ENCODE measurements at places on chromosomes 4 and X.

GRCh38 chr4:40686081-40686913 lies 56.6 kb upstream of the RBM47 start:
- DNase-seq = no peak

- peak; percentile 56 for DNase-seq
Observed at GRCh38 chr4:90419124-90419711, 292.0 kb downstream of the CCSER1 start.

DNA sequence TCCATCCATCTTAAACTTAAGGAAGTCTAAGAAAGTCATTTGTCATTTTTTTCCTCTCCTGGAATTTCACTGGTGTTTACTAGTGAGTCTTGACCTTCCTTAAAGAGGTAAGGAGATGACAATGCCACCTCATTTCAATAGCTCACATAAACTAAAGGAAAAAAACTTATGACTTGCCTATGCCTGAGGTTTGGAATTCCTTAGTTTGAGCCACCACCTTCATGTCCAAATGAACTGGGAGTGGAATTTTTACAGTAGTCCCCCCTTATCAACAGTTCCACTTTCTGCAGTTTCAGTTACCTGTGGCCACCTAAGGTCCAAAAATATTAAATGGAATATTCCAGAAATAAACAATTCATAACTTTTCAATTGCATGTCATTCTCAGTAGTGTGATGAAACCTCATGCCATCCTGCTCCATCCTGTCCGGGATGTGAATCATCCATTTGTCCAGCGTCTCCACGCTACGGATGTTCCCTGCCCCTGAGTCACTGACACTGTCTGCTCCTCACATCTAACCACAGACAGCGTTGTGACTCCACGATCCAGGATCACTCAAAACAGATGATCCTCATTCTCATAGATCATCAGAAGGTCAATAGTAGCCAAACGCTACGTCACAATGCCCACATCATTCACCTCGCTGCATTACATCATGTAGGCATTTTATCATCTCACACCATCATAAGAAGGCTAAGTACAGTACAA lies 177.4 kb downstream of the SH3KBP1 start:
- DNase-seq = no peak

DNA sequence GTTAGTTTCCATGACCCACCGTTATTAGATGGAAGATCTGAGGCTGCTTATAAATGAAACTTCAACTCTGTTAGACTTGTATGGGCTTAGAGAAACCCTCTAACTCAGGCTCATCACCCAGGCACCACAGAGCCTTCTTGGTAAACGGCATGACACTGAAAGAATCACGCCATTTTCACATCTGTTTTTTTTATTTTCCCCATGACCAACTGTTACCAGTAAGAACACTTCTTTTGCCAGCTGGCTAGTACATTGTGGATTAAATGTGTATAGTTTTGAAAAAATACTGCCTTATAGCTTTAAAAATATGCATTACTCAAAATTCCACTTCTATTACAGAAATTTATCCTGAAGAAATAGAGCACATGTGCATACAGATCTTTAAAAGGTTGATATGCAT lies 48.0 kb upstream of the APELA start:
- DNase-seq = no peak

- DNase-seq = no peak
Observed at GRCh38 chr4:141705048-141705746, 68.8 kb downstream of the IL15 start.

GRCh38 chrX:136768469-136769084 lies 12.2 kb downstream of the ARHGEF6 start:
- peak; percentile 68 for DNase-seq

GRCh38 chr4:81845761-81846160 lies 374.1 kb upstream of the RASGEF1B start:
- DNase-seq = no peak

- DNase-seq = no peak
Observed at GRCh38 chr4:1721666-1722550, 587 bp downstream of the TACC3 start.

DNA sequence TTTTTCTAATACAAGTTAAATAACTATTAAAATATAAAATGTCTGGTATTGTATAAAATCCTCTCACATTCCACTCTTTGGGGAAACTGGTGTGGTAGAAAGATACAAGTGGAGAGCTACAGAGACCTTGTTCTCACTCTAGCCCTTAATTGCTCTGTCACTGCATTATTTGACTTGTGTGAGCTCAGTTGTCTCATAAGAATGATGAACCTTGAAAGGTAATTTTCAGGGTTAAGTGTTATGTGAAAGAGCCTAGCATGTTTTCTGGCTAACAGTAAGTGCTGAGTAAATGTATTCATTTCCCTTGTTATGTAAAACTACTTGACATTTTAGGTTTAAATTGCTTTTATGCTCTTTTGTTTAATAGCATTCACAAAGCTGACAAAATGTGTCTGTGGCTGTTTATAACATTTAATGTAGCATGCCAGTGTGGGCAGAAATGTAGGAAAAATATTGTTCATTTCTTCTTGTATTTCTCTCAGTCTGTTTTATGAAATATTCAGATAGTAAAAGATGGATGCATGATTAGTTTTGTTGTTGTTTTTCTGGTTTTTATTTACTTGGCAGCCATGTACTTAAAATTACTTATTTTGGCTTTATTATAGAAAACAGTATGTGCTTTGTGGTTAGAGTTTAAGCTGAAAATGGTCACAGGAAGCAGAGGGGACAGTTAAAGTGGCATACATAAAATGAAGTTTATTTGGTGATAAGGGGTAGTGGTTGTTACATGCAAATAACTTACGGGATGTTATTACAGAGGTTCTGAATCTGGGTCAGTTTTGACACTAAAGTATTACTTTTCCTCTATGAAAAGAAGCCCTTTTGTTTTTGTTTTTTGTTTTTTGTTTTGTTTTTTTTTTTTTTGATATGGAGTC lies 29.2 kb downstream of the SLAIN2 start:
- no peak for DNase-seq

DNA sequence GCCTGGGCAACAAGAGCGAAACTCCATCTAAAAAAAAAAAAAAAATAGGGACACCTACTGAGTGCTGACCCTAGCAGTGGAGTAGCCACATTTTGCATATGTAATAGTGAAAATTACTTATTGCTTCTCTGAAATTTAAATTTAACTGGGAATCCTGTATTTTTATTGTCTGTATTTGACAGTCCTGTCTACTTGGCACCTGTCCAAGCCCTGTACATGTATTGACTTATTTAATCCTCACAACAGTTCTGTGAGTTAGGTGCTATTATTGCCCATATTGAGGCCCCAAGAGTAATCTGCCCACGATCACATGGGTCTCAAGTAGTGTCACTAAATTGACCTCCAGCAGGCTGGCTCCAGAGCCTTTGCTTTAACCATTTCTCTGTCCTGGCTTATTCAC lies 81.6 kb downstream of the WDR19 start:
- no peak for DNase-seq

GRCh38 chrX:124209792-124210576 lies 122.5 kb upstream of the TEX13D start:
- DNase-seq = no peak

GRCh38 chr4:172691552-172691951 lies 477.1 kb upstream of the GALNT7 start:
- no peak for DNase-seq

- no peak for DNase-seq
Observed at GRCh38 chr4:23584024-23584423, 305.8 kb downstream of the PPARGC1A start.

DNA sequence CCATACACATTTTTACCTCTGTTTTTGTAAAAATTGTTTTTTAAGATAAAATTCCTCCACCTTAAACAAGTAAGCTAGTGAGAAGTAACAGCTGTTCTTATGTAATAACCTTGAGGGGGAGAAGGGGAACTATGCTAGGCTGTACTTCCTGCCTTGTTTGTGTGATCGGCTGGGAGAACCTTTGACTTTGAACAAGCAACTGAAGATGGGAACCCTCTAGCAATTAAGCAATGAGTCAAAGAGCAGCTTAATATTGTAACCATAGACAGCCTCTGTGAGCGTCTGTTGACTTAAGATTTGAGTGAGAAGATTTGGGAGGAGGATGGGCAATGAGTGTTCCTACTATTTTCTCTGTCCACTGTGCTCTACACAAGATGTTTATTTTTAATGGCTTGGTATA lies 135.1 kb downstream of the SCLT1 start:
- no peak for DNase-seq

- no peak for DNase-seq
Observed at GRCh38 chr4:73066445-73066844, 3.1 kb downstream of the COX18 start.

DNA sequence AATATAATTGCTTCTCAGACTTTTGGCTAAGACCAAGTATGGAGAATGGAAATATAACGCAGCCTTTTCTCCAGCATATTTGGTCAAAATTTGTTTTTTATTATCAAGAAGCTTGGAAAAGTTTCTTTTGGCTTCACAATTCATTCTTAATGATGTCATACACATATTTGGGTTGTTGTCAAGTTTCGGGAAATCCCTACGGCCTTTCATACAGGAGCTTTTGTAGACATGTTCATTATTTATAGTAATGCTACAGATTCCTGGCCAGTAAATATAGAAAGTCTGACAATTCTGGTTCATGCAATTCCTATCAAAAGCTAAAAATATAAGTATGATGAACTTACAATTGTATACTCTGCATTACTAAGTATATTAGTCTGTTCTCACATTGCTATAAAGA lies 112.9 kb downstream of the IRF2 start:
- no peak for DNase-seq

- DNase-seq = no peak
Observed at GRCh38 chrX:45775468-45775867, 574.8 kb upstream of the DIPK2B start.

DNA sequence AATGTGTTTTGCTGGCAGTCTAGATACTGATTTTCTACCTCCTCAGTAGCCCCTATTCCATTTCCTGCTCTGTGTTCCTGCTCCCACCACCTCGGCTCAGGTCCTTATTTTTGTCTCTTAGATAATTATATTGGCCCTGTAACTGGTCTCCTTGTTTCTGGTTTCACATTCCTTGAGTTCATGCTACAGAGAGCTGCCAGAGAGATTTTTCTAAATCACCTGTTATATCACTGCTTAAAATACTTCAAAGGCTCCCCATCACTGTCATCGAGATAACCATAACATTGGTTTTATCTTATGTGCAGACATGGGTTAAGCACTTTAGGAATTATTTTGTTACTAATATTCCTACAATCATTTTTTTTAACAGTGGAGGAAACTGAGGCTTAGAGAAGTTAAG lies 9.6 kb downstream of the SYNPO2 start:
- DNase-seq = no peak

DNA sequence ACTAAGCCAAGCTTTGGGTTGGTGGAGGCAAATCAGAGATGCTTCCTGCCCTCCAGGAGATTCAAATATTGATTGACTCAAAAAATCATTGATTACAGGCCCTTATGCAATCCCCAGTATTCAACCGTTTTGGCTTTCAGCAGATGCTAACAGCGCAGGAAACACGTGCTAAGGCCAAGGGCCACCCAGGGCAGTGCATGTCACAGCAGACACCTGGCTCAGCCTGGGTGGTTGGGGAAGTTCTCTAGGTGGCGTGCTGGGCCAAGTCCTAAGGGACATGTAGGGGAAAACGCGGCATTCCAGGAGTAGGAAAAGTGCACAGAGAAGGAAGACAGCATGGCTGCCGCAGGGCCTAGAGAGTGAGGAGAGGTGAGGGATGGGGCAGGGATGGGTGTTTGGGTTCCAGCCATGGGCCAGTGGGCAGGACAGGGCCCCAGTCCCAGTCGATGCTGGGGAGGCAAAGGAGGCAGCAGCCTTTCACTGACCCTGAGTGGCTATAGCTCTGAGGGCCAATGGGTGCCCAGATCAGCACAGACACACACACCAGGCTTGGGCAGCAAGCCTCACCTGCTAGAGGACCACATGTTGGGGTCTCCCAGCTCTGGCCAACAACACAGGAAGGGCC lies 239.1 kb downstream of the EVC2 start:
- no peak for DNase-seq

- DNase-seq = no peak
Observed at GRCh38 chrX:70453024-70453618, 8.5 kb downstream of the DLG3 start.

DNA sequence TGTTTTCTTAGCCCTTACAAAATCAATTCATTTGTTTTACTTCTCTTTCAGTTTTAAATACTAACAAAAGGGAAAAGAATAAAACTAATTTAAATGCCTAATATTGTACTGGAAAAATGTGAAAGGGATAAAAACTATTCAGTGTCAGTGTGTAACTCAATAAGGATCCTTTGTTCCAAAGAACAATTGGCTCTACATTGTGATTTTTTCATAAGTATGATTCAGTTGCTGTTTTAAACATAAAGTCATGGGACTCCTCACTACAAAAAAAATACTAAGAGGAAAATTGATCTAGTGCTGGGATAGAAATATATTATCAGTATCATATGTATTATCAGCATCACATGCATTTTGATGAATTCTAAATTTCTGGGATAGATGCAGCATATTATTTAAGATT lies 199.4 kb upstream of the TRAM1L1 start:
- no peak for DNase-seq

DNA sequence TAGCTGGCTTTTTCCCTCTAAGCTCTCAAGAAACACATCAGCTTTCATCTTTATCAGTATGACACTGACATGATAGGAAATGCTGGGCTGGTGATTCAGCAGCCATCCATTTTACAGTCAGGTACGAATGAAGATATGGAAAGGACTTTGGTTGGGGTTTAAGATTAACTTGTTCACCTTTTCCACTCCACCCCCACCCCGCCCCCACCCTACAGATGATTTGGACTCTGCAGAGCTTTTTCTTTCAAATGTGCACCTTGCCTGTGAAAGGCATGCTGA lies 132.6 kb downstream of the AKAP4 start:
- DNase-seq = no peak

DNA sequence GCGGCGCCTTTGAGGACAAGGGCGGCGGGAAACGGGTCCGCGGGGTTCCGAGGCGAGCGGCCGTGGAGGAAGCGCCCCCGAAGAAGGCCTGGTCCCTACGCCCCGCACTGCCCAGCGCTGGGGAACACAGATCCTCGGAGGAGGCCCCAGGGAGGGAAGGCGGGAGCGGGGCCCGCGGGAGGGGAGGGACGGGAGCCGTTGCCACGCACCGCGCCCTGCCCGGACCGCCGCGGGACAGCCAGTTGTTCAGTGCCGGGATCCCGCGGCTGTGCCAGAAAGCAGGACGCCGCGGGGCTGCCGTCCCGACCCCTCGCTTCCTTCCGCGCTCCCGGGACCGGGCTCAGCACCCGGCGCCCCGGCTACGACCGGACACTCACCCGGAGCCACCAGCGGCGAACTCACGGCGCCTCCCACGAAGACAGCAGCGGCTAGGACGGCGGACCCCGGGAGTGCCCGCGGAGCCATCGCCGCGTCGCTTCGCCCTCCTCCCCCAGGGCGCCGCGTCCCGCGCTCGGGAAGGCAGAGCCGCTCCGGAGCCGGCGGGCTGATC lies 278 bp downstream of the RELL1 start:
- DNase-seq = no peak

Measured in NCI-H446 treated with DMSO at 0.1 percent for 48 hours (cell line).